Activated naive CD4-positive, alpha-beta T cell (primary cell): ENCODE measurements at places on chromosomes 4 and X.

- no peak for DNase-seq
Observed at GRCh38 chr4:11537846-11538245, 109.2 kb upstream of the HS3ST1 start.

- no peak for DNase-seq
Observed at GRCh38 chrX:112148397-112148796, 65.8 kb upstream of the TRPC5 start.

DNA sequence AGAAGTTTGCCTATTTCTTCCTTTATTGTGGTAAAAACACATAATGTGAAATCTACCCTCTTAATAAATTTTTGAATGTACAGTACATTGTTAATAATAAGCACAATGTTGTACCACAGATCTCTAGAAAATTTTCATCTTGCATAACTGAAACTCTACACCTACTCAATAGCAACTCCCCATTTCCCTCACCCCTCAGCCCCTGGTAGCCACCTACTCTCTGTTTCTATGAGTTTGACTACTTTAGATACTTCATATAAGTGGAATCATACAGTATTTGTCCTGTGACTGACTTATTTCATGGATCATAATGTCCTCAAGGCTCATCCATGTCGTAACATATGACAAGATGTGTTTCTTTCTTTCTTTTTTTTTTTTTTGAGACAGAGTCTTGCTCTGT, 446.4 kb downstream of the RPA4 start:
- no peak for DNase-seq

DNA sequence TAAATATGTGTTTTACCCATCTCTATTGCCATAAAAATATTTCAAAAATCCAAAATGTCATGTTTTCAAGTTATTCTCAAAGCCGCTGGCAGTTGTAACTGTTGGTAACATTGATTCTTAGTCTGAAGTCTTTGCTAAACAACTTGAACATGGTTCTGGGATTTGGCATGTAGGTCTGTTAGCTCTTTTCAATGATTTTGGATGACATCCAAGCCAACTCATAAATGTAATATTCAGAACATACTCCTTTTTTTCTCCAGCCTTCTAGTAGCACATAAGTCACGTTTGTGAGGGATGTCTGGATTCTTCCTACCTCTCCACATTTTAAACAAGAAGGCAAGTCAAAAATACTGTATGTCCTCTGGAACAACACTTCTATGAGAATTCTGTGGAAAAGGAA, 305.3 kb downstream of the PRR32 start:
- DNase-seq, result no peak

DNA sequence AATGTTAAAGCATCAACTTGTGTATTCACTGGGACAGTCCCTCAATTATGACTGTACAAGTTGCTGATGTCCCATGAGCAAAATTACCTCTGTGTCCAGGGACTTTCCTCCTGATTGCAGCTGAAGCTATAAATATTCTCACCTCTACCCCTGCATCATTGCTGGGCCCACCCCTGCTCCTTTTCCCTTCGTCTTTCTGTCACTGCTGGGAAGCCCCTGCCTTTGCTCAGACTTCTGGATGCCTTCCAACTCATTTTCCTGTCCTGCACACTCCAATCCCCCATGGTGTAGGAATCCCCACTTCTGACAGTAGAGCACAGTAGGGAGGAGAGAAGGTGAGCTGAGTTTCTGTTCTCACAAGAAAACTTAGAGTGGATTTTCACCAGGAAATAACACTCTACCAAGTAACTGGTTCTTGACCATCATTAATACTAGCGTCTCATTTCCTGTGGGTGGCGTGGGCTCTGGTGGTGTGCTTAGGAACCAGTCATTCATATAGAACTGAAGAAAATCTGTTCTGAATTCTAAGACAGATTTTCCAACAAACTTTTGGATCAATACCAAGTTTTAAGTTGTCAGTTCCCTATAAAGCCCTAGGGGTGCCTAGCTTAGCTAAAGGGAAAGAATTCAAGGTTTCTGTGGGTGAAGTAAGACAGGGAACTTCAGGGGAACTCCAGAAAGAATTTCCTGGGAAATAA, 136.2 kb upstream of the MED14 start:
- DNase-seq, result no peak

DNA sequence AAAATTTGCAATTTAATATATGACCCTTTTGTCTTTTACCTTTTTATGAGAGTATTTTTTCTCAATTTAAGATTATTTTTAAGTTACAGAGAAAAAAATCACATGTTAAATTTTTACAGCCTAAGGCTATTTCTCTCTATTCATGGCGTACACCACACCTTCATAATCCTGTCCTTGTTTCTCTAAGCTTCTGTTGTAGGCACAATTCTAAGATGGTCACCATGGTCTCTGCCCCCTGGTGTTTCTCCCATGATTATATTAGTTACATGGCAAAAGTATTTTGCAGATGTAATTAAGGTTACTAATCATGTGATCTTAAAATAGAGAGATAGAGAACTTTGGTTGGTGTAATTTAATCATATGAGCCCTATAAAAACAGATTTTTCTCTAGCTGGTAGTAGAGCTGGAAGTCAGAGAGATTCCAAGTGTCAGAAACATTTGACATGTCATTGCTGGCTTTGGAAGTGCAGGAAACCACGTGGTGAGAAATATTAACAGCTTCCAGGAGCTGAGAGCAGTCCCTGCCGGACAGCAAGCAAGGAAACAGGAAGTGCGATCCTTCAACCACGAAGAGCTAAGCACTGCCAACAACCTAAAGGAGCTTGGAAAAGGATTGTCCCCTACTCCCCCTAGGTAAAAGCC, 89.8 kb downstream of the EIF4E start:
- DNase-seq, result no peak

GRCh38 chr4:78863991-78864390, 75.2 kb downstream of the PAQR3 start:
- DNase-seq, result no peak

GRCh38 chr4:137528673-137529072, 3.6 kb downstream of the PCDH18 start:
- DNase-seq, result no peak

- no peak for DNase-seq
Observed at GRCh38 chr4:161714022-161714751, 449.6 kb downstream of the FSTL5 start.

GRCh38 chr4:55364691-55365344, 18.8 kb downstream of the SRD5A3 start:
- DNase-seq, result no peak

DNA sequence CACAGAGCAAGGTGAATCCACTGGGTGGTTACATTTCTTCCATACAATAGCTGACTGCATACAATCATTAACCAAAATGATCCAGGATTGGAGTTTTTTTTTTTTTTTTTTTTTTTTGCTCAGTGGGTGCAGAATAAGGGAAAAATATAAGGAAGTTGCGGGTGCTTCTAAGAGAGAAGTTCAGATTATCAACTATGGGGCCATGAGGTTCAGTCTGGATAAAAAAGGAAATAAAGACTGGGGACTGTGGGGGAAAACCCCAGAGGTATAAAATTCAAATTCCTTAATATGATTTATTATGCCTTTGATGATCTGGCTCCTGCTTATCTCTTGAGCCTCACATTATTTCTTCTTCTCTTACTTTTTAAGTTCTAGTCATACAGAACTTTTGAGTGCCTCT, 5.9 kb upstream of the EIF1AX start:
- no peak for DNase-seq

GRCh38 chr4:66182636-66183035, 512.3 kb upstream of the EPHA5 start:
- no peak for DNase-seq
